ENCODE measurements at places on chromosomes 11 and 22.
A peak's percentile ranks its signal among the peaks of the same experiment; 100 is the strongest.

DNA sequence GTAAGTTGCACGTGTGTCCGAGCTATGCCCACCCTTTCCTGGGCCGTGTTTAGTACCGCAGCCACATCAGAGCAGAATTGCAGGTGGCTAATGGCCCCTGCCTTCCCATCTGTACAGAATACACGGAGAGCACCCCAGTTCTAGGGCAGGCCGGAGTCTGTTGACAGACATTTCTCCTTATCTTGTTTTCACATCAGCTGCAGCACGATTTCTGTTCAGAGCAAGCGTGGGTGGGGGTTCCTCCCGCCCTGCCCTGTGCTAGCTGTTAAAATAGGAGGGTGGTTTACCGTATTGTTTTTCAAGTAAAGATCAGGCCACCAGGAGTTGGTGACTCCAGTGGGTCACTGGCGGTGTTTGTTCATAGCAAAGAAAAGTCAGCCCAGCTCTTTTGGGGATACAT, 41.1 kb downstream of the UBASH3B start:
- peak; percentile 78 for DNase-seq

GRCh38 chr11:68353669-68354068, 41.3 kb downstream of the LRP5 start:
- DNase-seq = no peak

GRCh38 chr11:77209663-77210062, 81.6 kb downstream of the MYO7A start:
- DNase-seq = no peak

- no peak for DNase-seq
Measured at GRCh38 chr11:1750481-1750839, at the start of gene IFITM10. Gene IFITM10 (minus strand): TSS chr11:1750595. CDS start chr11:1750442, 153 bp downstream.

GRCh38 chr11:128955636-128956035, 13.0 kb upstream of the TP53AIP1 start:
- no peak for DNase-seq

- DNase-seq = no peak
Measured at GRCh38 chr11:98798333-98798732, 222.4 kb upstream of the CNTN5 start.

DNA sequence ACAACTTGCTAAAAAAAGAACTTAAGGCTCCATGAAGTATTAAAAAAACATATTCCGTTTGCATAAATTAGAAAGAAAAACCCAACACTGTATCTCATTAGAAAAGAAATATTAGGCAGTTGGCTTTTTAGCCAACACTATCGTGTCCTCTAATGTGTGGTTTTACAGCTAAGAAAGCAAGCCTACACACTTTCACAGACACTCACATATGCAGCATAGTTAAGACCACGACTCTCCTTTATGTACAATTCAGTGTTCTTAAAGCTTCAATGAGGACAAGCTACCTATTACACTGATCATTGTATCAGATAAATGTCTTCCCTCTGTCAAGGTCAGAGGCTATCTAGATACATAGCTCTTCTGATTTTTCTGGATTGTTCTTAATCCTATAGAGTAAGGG, 80.1 kb downstream of the PICALM start:
- DNase-seq = no peak

Measured in activated naive CD4-positive, alpha-beta T cell treated with Interleukin-2 at 50 U/mL for 16 hours (primary cell).